Stimulated activated CD8-positive, alpha-beta memory T cell treated with anti-CD3 and anti-CD28 coated beads, Interleukin-7, amount 100 ng/mL, for 4 hours (primary cell): ENCODE measurements at places on chromosomes 11 and 22.

- DNase-seq: no peak
These were observed 796 bp downstream of the POLDIP3 start for GRCh38 chr22:42613872-42614301.

GRCh38 chr11:1881442-1882264 is 10.0 kb downstream of the PRR33 start:
- no peak for DNase-seq

- DNase-seq: no peak
These were observed 16.6 kb downstream of the CAVIN3 start for GRCh38 chr11:6303661-6304060.

DNA sequence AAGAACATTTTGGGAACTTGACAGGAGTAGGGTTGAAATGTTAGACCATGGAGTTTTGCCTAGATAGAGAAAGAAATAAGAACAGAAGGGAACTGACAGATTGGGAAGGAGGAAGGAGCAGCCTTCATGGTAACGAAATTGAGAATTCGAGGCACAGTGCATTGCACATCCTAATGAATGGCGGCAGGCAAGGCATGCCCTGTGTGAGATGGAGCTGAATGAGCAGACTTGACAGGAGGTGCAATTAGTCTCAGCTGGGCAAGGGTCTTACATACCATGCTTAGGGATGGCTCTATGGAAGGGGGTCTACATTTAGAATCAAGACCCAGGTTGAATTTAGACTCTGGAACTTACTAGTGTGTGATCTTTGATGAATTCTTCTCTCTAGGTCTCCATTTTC is 25.0 kb upstream of the NTM start:
- DNase-seq: no peak

- DNase-seq: no peak
These were observed 298.3 kb downstream of the NTM start for GRCh38 chr11:131668500-131669400.

GRCh38 chr22:41831828-41832552 is 915 bp upstream of the SREBF2 start:
- no peak for DNase-seq

DNA sequence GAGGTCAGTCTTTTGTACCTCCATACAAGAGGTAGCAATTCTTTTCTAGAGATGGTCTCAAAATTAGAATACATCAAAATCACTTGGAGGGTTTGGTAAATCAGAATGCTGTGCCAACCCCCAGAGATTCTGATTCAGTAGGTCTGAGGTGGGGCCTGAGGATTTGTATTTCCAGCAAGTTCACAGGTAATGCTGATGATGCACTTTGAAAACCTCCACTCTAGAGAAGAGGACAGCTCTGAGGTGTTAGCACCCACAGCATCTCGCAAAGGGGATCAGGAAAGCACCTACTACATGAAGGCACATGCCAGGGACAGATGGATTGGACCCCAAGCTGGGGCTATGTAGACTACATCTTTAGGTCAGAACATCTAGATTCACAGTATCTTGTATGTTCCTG is 7.2 kb downstream of the KCTD14 start:
- DNase-seq: no peak

DNA sequence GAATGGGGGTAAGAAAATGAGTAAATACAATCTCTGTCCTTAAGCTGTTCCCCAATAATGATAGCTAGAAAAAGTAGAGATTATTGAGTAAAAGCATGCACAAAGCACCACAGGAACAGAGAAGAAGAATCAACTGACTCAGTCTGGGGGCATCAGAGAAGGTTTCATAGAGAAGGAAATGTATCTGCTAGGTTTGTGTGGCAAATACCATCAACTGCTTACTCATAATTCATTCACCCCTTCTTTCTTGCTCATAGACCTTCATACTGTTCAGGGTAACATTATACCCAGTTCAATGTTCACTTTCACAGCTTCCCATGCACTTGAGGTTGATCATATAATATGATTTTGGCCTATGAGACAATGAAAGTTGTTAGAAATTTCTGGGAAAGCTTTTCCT is 85.2 kb upstream of the SCUBE2 start:
- no peak for DNase-seq

DNA sequence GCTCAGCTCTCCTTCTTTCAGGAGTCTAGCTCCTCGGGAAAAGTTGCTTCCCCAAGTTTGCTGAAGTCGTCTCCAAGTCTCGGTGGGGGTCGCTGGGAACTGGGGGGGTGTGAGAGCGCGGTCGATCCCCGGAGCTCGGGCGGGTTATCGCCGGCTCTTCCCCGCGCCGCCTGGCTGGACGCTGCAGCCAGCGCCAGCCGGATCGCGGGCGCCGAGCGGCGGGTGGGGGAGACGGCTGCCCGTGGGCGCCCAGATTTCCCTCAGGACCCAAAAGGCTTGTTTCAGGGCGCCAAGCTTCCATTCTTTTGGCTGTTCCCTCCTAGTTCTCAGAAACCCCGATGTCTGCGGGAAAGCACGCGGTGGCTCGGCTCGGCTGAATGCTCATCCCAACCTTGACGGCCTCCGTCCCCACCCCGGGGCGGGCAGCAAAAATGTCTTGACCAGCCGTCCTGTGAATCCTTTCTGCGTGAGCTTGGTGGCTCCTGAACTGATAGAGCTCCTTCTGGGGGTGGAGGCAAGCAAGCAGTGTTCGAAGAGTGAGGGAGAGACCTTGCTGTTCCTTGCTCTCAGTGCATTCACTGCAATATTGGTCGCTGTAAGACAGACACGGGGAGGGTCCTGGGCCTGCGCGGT is 1.7 kb downstream of the ZBTB16 start:
- DNase-seq: no peak

DNA sequence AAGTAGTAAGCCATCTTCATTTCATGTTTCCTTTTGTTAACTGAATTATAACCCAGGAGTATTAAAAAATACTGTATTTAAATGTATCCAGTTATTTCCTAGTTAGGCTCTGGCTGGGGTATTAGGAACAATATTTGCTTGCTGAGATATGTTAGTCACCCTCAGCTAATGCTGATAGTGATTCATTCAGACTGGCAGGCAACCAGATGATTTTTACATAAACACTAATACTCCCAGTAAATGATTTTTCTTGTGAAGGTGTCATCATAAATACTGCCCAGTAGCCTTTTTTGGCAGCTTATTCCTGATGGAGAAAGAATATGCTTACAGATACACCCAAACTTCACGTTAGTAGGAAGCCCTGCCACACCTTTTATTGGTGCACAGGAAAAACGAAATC is 8.1 kb downstream of the YWHAH start:
- DNase-seq: no peak

GRCh38 chr11:119691701-119692539 is 37.1 kb downstream of the NECTIN1 start:
- no peak for DNase-seq

GRCh38 chr11:14638561-14638960 is 5.0 kb upstream of the PDE3B start:
- no peak for DNase-seq

DNA sequence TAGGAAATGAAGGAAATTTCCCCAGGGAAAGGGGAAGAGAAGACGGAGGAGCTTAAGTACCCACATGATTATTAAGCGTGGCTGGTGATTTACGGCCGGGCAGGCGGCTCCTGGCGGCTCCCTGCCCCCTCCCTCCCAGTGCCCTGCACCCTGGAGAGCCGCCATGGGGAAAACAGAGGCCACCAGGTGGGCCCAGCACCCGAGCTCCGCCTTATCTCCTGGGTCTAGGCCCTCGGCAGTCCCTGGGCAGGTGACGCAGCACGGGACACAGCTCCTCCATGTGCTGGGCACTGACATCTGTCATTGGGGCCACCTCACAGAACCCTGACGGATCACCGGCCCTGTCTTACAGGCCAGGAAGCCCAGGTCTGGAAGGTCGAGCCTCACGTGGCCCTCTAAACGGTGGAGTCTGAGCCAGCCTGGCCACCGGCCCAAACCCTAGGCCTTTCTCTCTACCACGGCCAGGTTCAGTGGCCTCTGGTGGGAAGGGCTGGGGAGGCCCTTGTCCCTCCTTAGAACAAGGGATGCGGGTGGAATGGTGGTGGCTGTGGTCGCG is 60.2 kb upstream of the PPARA start:
- no peak for DNase-seq

DNA sequence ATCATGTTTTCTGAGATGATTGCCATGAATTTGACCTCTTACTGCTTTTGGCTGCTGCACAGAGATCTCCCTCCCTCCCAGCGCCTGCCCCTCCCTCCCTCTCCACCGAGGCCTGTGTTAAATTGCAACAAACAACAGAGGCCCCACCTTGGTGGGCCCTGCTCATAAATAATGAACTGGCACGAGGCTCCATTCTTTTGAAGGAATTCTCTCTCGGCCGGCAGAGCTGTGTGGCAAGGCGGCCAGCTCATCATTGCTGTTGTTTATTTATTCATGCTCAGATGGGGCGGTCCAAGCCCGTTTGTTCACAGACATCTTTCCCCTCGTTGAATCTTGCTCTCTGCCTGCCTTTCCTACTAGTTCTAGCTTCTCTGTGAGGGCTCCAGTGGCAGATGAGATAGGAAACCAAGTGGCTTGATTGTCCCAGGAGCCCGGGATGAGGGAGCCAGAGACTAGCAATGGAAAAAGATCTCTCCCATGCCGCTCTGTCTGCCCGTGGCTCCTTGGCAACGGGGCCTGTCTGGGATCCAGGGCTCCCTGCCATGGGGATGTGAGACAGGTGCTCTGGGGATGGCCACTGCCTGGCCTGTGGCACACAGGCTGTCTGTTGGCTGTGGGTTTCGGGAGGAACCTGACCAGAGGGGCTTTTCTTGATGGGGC is 192.6 kb downstream of the DSCAML1 start:
- DNase-seq: no peak

DNA sequence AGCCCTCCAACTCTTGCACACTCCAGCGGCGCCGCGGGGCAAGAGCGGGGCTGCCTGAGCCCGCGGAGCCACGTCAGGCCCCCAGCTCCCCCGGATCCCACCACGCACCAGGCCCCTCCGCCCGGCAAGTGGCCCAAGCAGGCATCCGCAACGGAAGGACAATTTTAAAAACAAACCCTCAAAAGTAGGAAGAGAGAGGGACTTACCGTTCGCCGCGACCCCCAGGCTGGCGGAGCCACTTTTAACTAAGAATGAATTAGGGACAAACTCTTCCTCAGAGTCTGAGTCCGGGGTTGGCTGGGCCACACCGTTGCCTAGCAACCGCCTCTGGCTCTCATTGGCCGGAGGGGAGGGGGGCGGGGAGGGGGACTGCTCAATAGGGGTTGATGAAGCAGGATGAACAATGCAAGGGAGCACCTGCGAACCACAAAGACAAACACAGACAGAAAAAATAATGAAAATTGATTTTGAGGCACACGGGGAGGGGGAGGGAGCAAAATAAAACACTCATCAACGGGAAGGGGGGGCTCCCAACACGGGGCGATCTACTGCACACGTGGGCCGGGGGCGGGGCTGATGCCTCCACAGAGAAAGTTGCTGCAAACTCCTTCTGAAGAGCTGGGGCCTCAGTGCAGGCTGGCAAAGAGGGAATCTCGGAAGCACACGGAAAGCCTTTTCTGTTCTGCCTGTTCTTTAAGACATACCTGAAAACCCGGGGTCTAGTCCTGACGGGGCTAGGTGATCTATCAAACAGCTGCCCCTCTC is 387.5 kb upstream of the NARS2 start:
- DNase-seq: no peak
